Neural progenitor cell (in vitro differentiated cells): ENCODE measurements at places on chromosomes 7 and 10. TPM values are rescaled to one million over a fixed set of nuclear protein-coding genes. Genes with fewer than 3 reads are reported as not detected.
A peak's percentile ranks its signal among the peaks of the same experiment; 100 is the strongest.

- no peak overlapping the region for H3K27ac ChIP-seq
- H3K27me3 ChIP-seq: no peaks in the 10 kb centered on the region
- no peak overlapping the region for H3K4me3 ChIP-seq
These were observed 131.3 kb downstream of the LHPP start for GRCh38 chr10:124592736-124593430.

The RAMP3 gene
- not detected in 2 replicates for total RNA-seq

The TSPAN12 gene
- 17.3 and 26.7 TPM in 2 replicates for total RNA-seq

The SGPL1 gene
- 51.5 and 53.6 TPM in 2 replicates for total RNA-seq

GRCh38 chr10:4770801-4771553 is 55.0 kb upstream of the AKR1E2 start:
- H3K27ac ChIP-seq: no peak overlapping the region
- H3K4me3 ChIP-seq: no peak overlapping the region
- DNase-seq: no peak

DNA sequence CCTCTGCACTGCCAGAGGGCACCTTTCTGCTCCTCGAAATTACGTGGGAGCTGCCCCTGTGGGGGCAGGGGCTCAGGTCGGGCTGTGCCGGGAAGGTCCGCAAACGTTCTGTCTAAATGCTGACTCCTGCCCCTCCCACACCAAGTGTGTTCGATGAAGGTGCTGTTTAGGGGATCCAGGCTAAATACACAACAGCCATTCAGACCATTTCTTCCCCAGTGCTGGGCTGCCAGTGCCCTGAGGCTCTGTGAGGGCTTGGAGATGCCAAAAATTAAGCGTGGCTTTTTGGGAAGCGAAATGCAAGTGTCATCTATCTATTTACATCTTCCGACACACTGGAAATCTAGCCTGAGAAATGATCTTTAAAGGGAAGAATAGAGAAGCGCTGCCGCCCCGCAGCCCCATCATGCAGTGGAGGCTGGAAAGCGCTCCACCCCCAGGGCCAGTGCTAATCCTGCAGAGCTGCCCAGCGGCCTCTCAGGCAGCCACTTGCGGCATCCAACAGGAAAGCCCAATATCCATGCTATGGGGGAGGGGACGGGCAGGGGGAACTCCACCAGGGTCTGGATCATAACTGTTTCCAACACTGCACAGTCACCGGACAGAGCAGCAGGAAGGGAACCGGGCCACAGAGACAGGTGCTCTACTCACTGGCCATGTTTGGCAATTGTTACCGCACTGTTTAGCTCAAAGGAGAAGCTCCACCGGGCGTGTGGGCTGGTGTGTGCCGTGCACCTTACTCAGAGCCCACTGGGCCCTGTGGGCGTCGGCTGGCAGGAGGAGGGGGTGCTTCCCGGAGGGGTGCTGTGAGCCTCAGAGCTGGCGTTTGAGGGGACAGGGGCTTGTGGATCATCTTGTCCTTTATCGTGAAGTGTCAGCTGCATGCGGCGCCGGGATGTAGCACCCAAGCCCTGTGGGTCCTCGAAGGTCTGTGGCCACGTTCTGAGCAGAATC is 205.5 kb downstream of the DNAJB6 start:
- no peak overlapping the region for H3K4me3 ChIP-seq
- H3K4me1 ChIP-seq: no peaks in the 10 kb centered on the region
- no peak overlapping the region for H3K27ac ChIP-seq
- H3K27me3 ChIP-seq: no peaks in the 10 kb centered on the region
- H3K36me3 ChIP-seq: no peaks in the 10 kb centered on the region

GRCh38 chr7:153628825-153629224 is 423.4 kb upstream of the DPP6 start:
- H3K4me3 ChIP-seq: no peak overlapping the region
- H3K36me3 ChIP-seq: no peaks in the 10 kb centered on the region
- H3K27ac ChIP-seq: no peak overlapping the region
- DNase-seq: no peak
- no peaks in the 10 kb centered on the region for H3K4me1 ChIP-seq

DNA sequence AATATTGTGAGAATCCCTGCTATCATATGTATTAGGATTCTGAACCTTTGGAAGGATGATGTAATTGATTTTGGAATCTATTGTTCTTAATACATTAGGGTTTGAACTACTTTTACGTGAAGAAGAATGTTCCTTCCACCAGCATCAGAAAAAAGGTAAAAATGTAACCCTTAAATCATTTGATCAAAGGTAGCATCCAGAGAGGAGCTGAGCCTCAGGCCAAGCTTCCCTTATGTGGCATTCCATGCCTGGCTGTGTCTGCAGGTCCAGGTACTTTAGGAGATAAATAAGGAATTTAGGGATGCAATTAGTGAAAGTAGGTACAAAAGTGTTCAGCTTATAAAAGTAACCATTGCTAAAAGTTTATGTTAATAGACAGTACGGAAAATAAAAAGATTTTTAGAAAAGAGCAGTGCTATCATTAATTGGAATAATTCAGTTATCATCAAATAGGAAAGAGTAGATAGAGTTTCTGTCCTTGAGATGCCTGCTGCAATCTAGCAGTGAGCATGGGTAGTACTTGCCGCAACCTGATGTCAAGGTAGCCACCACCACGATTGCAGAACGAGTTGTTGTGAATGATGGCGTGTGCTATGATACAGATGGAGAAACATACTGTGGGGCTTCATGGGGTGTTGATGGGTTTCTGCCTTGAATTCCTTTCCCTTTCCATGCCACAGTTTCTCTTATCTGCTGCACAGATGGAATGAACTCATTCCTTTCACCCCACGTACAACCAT is 228.8 kb downstream of the GATA3 start:
- H3K4me1 ChIP-seq: peaks cover 7% of the 10 kb centered on the region
- no peak overlapping the region for H3K4me3 ChIP-seq
- no peak overlapping the region for H3K27ac ChIP-seq
- H3K36me3 ChIP-seq: no peaks in the 10 kb centered on the region
- no peaks in the 10 kb centered on the region for H3K27me3 ChIP-seq
- DNase-seq: no peak

DNA sequence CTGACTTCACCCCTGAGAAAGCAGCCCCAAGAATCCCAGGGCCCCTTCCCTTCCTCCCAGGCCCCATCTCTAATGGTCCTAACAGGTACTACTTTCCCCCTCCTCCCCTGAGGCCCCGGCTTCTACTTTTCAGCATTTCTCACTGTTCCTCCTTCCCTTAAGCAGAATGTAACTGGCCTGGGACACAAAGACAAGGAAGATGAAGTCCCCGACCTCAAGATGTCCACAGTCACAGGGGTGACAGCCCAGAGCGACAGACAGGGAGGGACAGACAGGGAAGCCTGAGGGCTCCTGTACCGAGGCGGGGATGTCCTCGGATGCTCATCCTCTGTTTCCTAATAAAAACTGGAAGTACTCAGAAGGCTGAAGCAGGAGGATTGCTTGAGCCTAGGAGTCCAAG is 11.6 kb downstream of the AOC1 start:
- no peak overlapping the region for H3K4me3 ChIP-seq
- no peaks in the 10 kb centered on the region for H3K27me3 ChIP-seq
- H3K4me1 ChIP-seq: no peaks in the 10 kb centered on the region
- H3K36me3 ChIP-seq: no peaks in the 10 kb centered on the region

- no peaks in the 10 kb centered on the region for H3K36me3 ChIP-seq
- H3K27me3 ChIP-seq: no peaks in the 10 kb centered on the region
- H3K27ac ChIP-seq: no peak overlapping the region
- H3K4me3 ChIP-seq: no peak overlapping the region
- no peak for DNase-seq
- no peaks in the 10 kb centered on the region for H3K4me1 ChIP-seq
These were observed 521.6 kb upstream of the SORCS1 start for GRCh38 chr10:107686095-107686494.

DNA sequence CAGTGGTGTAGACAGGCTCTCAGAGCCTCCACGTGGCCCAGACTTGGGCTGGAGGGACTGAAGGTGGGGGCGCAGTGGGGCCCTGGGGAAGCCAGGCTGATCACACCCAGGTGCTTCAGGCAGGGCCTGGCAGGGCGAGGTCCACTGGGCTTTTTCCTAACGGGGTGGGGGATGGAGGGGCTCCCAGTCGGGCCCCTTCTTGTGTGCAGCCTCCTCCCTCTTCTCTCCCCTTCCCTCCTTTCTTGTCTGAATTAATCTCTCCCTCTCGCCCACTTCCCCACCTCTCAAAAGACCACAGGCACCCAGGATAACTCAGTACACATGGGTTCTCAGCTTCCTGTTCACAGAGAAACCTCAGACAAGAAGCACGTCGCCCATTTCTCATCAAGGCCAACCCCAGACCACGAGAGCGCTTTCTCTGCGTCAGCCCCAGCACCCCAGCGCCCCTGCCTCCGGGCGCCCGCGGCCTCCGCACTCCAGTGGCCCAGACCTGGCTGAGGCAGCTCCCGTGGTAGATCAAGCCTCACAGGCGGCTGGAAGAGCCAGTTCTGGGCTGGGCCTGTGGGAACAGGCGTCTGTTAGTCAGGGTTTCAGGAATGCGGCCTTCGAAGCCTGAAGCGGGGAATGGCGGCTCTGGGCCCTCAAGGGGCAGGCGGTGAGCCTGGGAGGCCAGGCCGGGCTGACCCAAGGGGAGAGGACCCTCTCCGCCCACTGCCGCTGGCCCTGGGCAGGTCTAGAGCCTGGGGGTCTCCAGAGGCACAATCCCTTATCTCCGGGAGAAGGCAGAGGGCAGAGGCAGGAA is 50.6 kb downstream of the PWWP2B start:
- peak; percentile 56 for DNase-seq
- H3K4me1 ChIP-seq: peaks cover 27% of the 10 kb centered on the region

DNA sequence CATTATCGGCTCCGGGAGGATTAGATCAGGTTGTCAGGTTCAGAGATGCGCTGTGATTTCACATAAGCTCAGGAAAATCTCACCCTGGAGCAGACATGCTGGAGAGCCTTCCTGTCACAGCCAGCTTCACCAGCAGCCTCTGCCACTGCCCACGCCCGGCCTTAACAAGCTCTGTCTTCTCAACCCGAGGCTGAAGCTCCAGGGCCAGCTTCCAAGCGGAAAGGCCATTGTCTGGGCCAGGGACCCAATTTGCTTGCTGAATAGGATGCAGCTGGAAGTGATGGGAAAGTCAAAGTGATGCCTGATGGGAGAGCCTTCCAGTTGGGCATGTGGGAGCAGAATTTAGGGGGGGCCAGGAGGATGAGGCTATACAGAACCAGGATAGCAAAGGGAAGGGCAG is 36.3 kb downstream of the C10orf105 start:
- peaks cover 19% of the 10 kb centered on the region for H3K4me1 ChIP-seq
- H3K4me3 ChIP-seq: no peak overlapping the region
- H3K36me3 ChIP-seq: no peaks in the 10 kb centered on the region
- no peak overlapping the region for H3K27ac ChIP-seq

DNA sequence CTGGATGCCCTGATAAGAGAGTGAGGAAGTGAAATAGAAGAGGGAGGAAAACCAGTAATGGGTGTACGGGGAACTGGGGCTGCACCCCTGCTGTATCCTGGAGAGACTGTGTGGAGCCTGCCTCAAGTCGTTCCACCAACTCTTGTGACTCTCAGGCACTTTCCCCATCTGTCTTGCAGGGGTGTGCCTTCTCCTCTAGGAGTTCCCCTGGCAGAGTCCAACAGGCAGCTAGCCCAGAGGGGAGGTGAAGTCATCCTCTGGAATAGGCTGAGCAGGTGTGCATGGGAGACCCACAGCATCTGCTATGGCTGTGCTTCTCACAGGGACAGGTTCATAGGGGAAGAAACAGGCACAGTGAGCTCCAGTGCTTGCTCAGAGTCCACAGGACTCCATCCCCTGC is 46.8 kb downstream of the WIPF3 start:
- H3K4me3 ChIP-seq: no peak overlapping the region
- no peak for DNase-seq
- no peaks in the 10 kb centered on the region for H3K4me1 ChIP-seq
- no peaks in the 10 kb centered on the region for H3K27me3 ChIP-seq
- H3K36me3 ChIP-seq: no peaks in the 10 kb centered on the region

DNA sequence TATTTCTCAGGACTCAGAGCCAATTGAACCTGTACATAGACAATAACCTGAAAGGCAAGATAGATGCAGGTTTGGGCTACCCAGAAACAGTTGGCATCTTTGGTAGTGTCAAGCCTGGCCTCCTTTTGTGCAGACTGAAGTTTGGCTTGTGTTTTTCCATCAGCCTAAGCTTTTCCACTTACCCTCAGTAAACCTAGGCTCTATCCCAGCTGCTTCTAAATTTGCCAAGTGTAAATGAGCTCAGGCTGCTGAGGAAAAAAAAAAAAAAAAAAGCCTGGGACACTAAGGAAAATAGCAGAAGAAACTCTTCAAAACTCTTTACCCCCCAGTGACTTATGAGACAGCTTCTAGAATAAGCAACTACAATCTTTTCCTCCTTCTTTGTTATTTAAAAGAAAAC is 316.3 kb upstream of the SORCS1 start:
- no peak overlapping the region for H3K4me3 ChIP-seq
- H3K36me3 ChIP-seq: no peaks in the 10 kb centered on the region
- no peaks in the 10 kb centered on the region for H3K27me3 ChIP-seq
- H3K27ac ChIP-seq: no peak overlapping the region
- no peaks in the 10 kb centered on the region for H3K4me1 ChIP-seq

- H3K36me3 ChIP-seq: no peaks in the 10 kb centered on the region
- H3K27ac ChIP-seq: no peak overlapping the region
- DNase-seq: no peak
These were observed 61.9 kb upstream of the LANCL2 start for GRCh38 chr7:55303220-55303619.

The FLNC gene
- total RNA-seq: 6.7 and 23.7 TPM in 2 replicates

The CPA4 gene
- not detected in 2 replicates for total RNA-seq

The NKX2-3 gene
- not detected in 2 replicates for total RNA-seq

DNA sequence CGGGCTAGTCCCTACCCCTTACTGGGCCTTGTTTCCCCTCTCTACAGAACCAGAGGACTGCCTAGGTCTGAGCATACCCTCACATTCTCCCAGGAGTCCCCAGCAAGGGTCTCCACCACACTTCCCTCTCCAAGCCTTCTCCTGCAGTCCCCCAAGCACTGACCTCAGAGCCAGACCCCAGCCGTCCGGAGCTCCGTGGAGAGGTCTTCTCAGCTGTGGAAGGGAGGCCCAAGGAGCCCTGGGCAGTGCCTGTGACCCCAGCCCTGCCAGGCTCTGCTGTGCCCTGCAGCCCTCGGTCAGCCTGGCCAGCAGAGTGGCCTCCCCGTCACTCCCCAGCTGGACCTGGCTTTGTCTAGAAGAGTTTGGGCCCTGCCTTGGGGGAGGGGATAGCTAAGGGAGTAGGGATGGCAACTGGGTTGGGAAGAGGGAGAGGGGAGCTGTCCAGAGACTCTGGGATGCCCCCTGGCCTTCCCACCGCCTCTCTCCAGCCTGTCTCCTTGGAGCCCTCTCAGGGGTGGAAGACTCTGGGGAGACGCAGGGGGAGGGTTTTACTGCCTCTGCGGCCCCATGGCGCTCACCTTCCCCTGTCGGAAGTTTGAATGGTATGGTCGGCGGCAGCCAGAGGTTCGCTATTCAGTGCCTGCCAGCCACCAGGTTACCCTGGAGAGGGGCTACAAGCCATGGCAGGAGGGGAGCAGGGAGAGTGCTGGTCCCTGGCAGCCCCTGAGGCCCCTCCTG is at the start of gene C10orf105:
TSS of gene C10orf105 (minus strand) at position 315 of the 738 bp plus-strand sequence. CDS start 3,441 bp downstream, outside the sequence.
- H3K4me1 ChIP-seq: peaks cover 21% of the 10 kb centered on the region
- no peak within 1 kb of the TSS for H3K4me3 ChIP-seq
- no peaks in the 10 kb centered on the region for H3K27me3 ChIP-seq
- H3K27ac ChIP-seq: no peak within 1 kb of the TSS
- peak; percentile 74 for DNase-seq

The HECW1 gene
- total RNA-seq: 0.11 and 0.28 TPM in 2 replicates
